ENCODE measurements at places on chromosomes 7 and 10.

GRCh38 chr10:120719333-120719732, 131.8 kb upstream of the WDR11 start:
- DNase-seq: no peak

DNA sequence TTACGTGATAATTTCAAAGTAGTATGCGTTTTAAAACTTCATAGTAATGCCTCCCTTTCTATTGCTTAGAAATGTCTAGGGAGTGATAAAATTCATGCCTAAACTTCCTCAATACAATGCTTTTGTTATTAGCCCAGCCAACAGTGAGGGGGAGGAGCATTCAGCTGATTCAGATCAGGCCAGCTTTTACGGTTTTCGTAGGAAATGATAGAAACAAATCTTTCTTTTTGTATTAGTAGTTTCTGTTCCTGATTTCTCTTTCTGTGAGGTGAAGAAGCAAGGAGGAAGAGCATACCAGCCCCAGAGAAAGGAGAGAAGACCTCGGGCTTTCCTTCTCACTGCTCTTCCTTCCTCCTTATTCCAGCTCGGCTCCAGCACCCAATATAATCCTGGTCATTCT, 35.2 kb upstream of the ITPRID1 start:
- DNase-seq: no peak

- no peak for DNase-seq
Measured at GRCh38 chr7:122974229-122974628, 21.3 kb downstream of the TAS2R16 start.

GRCh38 chr7:80316811-80317210, 182.2 kb downstream of the GNAI1 start:
- no peak for DNase-seq

- DNase-seq: no peak
Measured at GRCh38 chr10:124002391-124003069, 90.9 kb downstream of the CHST15 start.

GRCh38 chr7:100444311-100445278, 8.3 kb upstream of the PPP1R35 start:
- no peak for DNase-seq

GRCh38 chr10:110641256-110641655, 2.9 kb upstream of the RBM20 start:
- no peak for DNase-seq

GRCh38 chr7:21128062-21128817, 299.6 kb upstream of the SP4 start:
- DNase-seq: no peak

GRCh38 chr7:8175929-8176369, 86.0 kb downstream of the ICA1 start:
- DNase-seq: no peak

- DNase-seq: no peak
Measured at GRCh38 chr7:116142374-116142773, 68.0 kb upstream of the TES start.

DNA sequence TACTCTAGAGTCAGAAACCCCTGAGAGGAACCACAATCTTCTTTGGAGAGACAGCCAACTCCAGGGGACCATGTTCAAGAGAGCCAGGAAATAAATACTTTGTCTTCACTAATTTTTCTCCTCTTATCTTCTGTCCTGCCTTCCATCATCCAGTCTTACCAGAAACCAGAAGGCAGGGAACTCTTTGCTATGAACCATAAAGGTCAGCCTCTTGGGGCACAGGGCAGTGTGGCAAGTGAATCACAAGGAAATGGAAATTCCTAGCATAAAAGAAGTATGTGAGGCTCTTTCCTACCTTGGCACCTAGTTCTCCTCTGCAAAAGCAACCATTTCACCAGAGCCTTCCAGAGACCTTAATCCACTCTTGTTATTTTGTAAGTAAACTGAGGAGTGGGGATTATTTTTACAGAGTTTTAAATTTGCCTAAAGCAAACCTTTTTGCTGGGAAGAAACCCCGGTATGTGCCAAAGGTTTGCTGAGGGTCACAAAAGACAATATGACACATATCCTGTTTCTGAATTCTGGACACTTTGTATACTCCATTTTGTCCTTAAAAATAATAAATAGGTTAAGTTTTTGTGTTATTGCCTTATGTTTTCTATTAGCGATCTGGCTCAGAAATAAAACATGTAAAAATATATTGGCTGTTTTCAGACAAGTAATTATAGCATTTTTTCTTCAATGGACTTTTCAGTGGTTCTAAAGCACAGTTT, 87.1 kb downstream of the ADAM22 start:
- no peak for DNase-seq

- no peak for DNase-seq
Measured at GRCh38 chr10:299969-300368, 164.7 kb downstream of the ZMYND11 start.

- no peak for DNase-seq
Measured at GRCh38 chr7:25642849-25643248, 414.6 kb upstream of the NPVF start.
